GM13976 (cell line): ENCODE measurements at places on chromosomes 2 and 18.

DNA sequence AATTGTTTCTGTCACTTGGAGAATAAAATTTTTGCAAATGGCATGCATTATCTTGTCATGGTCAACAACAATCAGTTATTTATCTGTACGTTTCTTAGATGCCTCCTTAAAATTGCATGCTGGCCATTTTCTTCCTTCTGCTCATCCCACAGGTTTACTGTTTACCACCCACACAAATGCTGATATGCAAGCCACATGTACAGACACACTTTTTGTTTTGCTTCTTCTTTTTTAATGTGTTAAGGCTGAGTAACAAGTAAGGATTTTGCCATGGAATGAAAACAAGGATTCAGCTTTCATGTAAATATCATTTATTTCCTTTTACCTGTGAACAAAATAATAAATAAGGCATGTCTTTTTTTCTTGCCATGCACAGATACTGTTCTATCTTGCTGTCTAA, 1077.1 kb upstream of the ZEB2 start:
- DNase-seq: no peak

GRCh38 chr2:64840426-64840881, 148.7 kb upstream of the SLC1A4 start:
- no peak for DNase-seq

- no peak for DNase-seq
Observed at GRCh38 chr2:134217351-134217750, 36.5 kb upstream of the MGAT5 start.

DNA sequence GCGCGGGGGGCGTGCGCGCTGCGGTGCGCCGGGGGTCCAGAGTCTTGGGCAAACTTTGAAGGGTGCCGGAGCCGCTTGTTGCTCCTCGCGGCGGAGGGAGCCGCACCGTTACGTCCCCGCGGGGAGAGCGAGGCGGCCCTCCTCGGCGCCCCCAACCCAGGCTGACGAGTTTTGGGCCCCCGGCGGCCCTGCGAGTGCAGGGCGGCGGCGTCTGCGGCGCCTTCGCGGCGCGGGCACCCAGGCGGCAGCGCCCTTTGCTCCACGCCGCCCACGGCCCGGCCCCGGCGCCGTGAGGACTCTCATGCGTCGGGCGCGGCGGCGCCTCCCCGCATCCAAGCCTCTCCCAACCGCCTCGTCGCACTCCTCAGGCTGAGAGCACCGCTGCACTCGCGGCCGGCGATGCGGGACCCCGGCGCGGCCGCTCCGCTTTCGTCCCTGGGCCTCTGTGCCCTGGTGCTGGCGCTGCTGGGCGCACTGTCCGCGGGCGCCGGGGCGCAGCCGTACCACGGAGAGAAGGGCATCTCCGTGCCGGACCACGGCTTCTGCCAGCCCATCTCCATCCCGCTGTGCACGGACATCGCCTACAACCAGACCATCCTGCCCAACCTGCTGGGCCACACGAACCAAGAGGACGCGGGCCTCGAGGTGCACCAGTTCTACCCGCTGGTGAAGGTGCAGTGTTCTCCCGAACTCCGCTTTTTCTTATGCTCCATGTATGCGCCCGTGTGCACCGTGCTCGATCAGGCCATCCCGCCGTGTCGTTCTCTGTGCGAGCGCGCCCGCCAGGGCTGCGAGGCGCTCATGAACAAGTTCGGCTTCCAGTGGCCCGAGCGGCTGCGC, 814 bp downstream of the FZD7 start:
- peak; percentile 49 for DNase-seq

DNA sequence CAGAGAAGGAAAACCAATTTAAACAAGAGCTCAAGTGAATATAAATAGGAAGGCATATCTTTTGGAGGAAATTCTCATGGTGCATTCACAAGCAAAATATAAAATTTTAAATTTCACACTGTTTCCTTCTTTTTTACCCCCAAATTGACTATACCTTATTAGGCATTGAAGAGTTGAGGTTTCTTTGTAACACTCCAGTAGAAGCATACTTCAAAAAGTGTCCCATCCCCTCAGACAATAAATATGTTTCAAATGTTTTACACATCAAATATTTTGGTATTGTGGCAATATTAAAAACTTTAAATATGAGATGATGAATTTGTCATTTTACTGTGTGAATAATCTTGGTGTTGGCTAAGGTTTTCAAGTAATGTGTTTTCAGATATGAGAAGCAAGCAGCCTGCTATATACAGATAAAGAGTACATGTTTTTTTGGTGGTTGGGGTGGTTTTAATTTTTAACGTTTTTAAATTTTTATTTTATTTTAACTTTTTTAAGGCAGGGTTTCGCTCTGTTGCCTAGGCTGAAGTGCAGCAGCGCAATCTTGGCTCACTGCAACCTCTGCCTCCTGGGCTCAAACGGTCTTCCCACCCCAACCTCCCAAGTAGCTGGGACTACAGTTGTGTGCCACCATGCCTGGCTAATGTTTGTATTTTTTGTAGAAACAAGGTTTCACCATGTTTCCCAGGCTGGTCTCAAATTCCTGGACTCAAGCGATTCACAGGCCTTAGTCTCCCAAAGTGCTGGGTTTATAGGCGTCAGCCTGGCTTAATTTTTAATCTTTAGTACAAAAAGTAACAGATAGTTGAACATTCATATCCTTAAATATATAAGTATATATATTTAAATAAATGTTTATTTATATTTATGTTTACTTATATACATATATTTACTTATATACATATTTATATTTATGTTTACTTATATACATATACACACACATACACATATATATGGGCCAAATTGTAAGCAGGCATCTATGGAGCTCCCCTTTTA, 36.5 kb upstream of the DLX1 start:
- no peak for DNase-seq

DNA sequence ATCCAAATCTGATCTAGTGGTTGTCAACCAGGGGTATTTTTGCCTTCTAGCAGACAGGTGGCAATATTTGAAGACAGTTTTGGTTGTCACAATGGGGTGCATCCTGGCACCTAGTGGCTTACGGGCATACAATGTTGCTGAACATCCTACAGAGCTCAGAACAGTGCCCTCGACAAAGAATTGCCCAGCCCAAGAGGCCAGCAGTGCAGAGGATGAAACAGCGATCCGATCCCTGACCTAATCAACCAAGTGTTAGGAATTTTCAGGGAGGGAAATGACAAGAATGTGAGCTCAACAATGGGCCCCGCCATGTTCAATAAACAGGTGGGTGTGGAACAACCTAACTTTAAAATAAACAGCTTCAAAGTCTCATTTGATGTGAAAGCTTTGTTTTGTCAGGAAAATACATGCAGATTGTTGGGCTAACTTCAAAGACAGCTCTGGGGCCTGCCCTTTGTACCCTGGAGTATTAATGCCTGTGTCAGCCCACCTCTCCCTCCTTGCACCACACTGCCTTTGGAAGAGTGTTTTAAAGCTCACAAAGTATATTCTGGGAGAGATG, 22.5 kb upstream of the SCYGR5 start:
- DNase-seq: no peak

DNA sequence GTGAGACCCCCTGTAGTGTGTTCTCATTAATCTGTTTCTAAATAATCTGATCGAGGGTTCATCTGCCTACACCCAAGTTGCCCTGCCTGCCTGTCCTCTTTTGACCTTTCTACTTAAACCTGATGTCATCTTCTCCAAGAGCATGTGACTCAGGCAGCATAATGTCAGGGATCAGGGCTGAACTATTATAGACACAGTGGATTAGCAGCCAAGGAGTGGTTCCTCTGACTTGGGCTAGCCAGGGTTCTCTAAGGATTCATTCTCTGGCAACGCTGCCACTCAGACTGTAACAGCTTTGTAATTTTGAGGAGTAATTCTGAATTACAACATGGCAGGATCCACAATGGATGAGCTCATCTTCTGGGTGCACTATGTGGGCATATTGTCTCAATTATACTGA, 124.0 kb downstream of the MDH1 start:
- DNase-seq: no peak

DNA sequence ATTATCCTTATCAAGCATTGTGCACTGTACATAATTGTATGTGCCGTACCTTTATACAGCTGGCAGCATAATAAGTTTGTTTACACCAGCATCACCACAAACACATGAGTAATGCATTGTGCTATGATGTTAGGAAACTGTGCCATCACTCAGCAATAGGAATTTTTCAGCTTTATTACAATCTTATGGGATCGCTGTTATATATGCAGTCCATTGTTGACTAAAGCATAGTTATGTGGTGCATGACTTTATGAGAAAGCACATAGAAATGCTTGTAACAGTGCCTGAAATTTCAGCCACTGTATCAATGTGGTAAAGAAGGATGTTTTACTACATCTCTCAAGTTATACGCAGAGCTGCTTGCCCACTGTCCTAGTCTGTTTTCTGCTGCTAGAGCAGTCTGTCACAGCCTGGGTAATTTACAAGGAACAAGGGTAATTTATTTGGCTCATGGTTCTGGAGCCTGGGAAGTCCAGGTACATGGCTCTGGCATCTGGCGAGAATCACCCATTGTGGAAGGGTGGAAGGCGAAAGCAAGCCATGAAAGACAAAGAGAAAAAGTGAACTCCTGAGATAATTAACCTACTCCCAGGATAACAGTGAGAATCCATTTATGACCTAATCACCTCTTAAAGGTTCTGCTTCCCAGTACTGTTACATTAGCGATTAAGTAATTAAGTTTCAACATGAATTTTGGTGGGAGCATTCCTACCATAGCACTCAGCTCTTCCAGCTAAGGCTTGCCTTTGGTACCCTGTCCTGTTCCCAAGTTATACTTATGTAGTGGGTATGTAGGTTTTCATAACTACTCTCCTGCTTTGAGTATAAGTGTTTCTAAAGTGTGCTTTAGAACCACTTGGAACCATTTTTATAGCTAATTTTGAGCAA, 4.6 kb downstream of the MAP3K20 start:
- no peak for DNase-seq

DNA sequence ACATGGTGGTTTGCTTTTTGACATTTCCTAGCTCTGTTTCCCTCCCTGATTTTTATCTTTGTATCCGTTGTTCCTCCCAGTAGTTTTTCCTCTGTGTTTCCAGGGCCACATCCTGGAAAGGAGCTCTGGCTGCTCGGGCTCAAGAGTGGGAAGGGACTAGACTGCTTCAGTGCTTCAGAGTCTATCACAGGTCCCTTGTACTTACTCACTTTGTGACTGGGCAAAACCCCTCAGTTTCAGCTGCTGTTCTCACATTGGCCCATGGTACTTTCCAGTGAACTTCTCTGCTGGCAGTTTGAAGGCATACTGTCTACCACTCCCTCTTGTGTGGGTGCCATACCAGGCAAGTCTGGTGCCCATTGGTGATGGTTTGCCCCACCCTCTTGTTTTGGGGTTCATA, 7.5 kb upstream of the STAMBP start:
- DNase-seq: peak; percentile 47

GRCh38 chr2:229832510-229832898, 89.3 kb downstream of the TRIP12 start:
- DNase-seq: no peak

DNA sequence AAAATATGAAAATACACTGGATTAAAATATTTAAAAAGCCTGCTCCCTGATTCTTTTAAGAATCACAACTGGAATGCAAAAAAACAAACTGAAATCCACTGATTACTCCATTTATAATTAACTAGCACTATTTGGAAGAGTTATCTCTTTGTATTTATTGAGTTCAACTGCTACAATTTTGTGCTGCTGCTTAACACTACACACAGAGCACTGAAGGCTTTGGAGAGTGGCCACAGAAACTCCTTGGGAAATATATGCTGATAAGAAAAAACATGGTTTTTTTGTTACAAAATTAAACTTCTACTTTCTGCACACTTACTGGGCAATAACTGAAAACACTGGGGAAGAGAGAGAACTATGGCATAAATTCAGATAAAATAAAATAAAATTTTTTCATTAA, 19.8 kb upstream of the BZW1 start:
- DNase-seq: no peak

- no peak for DNase-seq
Observed at GRCh38 chr2:215826376-215826775, 187.0 kb downstream of the MREG start.

DNA sequence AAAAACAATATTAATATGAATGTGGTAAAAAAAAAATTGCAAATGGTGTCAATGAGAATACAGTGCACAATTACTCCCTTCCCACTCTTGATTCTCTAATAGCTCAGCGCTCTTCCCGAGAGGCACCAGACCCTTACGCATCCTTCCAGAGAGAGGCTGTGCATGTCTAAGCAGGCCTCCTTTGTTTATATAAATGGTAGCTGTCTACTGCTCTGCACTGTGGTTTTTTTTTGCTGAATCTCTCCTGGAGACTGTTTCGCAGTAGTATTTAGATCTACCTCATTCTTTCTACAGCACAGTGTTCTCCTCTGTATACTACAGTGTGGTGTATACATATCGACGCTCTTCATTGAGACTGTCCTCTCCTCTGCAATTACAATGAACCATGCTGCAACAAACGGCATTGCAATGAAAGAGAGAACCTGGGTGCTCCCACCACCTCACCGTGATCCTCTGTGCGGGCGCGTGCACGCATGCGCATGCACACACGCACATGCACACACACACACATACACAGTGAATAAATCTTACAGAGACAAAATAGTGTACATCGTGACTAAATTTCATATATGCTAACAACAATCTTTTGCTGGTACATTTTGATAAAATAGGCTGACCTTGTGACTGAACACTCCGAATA, 19.4 kb downstream of the SEPTIN10 start:
- no peak for DNase-seq
